Umbilical cord (tissue), 2 donors: ENCODE measurements at places on chromosomes 11 and 22.

- no peak for DNase-seq
Measured at GRCh38 chr11:7640816-7641215, 32.5 kb downstream of the CYB5R2 start.

DNA sequence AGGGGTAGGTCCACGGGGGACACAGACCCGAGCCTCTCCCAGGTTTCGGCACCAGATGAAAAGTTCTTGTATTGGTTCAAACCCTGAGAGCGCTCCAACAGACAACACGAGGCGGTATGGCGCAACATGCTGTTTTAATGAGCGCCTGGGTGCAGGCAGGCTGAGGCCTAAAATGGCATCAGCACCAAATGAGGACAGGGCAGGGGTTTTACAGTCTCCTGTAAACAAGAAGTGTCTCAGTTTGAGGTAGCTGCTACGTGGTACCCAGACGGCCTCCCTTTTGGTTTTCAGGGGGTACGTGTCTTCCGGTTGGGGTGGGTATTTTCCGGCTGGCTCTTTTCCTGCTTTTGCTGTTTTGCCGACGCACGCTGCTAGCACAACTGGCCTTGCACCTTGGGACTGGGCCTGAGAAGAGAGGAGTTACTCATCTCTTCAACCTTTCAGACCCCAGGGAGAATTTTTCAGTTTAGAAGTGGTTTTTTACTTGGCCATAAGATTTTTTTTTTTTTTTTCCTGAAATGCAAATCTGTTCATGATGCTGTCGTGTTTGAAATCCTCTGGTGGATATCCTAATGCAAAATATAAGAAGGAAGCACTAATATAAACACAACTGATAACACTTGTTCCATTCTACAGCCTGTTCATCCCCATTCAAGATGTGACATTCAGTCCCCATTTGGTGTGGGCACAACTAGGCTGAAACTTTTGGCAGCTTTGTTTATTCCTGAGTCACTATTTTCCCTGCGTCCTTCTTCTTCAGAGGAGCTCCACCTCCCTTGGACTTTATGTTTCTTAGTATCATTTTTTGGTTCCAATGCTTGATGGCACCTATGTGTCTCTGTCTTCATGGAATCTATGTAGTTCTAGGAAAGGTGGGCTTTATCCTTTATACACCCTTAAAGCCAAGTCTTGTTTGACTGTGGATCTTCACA, 6.5 kb downstream of the PPFIBP2 start:
- no peak for DNase-seq

- no peak for DNase-seq
Measured at GRCh38 chr11:8258289-8258688, 5.4 kb downstream of the LMO1 start.

GRCh38 chr22:48772286-48772907, 1055.3 kb downstream of the BRD1 start:
- no peak for DNase-seq

DNA sequence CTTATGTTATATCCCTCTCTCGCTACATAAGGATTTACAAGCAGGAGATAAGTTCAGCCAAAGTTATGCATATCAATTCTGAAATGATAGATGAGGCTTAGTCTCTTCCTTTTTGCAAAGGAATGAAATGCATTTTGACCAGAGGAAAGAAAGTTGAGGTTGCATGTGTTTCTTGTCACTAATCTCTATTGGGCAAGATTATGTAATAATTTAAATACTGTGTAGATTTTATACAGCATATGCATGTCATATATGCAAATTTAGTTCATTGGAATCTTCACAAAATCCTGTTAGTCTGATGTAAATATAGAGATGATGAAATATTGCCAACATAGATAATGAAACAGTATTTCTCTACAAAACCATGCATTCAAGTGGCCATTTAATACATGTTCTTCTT, 858.7 kb upstream of the RAG2 start:
- peak; percentile 69 for DNase-seq

- DNase-seq = no peak
Measured at GRCh38 chr11:60699284-60699691, at the start of gene MS4A8. Gene MS4A8 (plus strand): TSS chr11:60699612. CDS start chr11:60700861, 1,249 bp downstream.

DNA sequence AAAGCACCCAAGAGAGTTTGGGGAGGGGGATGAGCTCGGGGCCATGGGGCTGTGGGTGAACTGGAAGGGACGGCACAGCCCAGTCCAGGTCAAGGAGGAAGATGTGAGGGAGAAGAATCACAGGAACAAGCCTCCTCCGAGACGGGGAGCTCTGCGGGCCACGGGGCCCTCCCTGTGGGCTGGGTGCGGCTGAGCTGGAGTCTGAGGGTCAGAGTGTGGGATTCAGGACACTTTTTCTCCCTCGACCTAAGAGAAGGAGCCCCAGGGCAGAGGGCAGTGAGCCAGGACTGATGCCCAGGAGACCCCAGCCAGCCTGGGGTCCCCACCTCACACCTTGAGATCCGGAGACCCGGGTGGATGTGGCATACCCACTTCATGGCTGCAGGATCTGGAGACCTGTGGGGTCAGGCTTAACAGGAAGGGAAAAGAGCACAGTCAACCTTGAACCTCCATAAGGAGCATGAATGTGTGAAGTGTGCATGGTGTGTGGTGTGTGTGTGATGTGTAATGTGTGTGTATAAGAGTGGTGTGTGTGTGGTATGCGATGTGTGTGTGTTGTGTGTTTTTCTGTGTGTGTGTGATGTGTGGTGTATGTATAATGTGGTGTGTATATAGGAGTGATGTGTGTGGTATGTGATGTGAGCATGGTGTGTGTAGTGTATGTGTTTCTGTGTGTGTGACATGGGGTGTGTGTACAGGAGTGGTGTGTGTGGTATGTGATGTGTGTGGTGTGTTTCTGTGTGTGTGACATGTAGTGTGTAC, 504.6 kb downstream of the BRD1 start:
- DNase-seq = no peak
